Caudate nucleus (tissue), 63 donors: ENCODE measurements at places on chromosomes 6 and 20.

DNA sequence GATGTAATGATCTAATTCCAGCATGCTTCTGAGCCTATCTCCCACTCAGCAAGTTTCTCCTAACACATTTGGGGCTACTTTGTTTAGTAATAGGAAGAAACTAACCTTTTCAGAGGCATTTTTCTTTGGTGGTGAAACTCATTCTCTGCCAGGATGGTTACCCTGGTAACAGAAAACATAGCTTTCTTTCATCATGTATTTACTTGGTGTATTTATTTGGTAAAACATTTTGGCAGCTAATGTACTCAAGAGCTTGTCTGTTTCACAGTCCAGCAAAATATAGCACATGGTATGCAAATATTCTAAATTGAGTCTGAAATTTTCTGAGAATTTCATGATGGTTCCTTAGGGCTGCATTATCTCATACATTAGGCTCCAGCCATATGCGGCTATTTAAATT lies 100.0 kb downstream of the SLC35B3 start:
- no peak for DNase-seq

- DNase-seq = no peak
Observed at GRCh38 chr6:11043378-11043960, 636 bp downstream of the ELOVL2 start.

DNA sequence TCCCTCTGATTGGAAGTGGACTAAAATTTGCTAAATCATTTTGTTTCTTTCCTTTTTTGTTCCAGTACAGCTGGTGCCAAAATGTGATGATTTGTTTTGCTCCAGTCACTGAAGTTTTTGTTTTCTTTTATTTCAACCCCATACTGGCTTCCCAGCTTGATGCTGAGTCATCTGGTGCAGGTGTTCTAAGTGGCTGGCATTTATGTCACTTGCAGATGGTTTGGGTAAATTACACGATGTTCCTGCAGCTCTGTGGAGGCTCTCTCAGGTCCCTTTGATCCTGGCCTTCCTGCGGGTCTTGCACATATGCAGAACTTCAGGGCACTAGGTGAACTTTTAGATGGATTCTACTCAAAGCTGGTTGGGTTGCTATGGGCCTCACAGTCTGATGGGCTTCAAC lies 577.7 kb downstream of the HAO1 start:
- DNase-seq = no peak

DNA sequence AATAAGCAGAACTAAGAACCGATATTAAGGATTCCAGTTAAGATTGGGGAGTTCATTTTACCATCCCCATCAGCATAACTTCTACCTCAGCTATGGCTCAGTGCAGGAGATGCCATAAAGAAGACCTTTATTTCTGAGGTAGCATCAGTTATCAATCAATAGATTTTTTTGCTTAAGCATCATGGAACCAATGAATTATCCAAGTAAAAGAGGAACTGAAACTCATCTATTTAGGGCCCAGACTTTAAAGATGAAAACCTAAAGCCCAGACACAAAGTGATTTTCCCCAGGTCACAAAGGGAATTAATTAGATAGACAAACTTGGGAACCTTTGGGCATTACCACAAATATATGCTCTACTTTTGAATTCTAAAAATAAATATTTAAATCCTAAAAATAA lies 59.2 kb upstream of the TINAG start:
- DNase-seq = no peak

GRCh38 chr20:25863536-25864325 lies 167.1 kb upstream of the ZNF337 start:
- DNase-seq = no peak

GRCh38 chr6:84141521-84141920 lies 85.9 kb downstream of the CEP162 start:
- no peak for DNase-seq

GRCh38 chr20:62804627-62805154 lies at the start of gene OGFR:
OGFR (plus strand) TSS chr20:62804835; CDS start chr20:62804860, 25 bp downstream.
- DNase-seq = no peak

DNA sequence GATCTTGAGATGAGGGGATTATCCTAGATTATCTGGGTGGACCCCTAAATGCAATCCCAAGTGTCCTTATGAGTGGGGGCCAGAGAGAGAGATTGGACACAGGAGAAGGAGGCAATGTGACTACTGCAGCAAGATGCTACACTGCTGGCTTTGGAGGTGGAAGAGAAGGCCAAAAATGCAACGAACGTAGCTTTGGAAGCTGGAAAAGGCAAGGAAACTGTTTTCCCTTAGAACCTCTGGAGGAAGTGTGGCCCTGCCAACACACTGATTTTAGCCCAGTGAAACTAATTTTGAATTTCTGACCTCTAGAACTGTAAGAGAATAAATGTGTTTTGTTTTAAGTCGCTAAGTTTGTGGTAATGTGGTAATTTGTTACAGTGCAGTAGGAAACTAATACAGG lies 15.7 kb downstream of the PPARD start:
- no peak for DNase-seq

- DNase-seq = no peak
Observed at GRCh38 chr6:129370268-129370916, 339.6 kb downstream of the ARHGAP18 start.

DNA sequence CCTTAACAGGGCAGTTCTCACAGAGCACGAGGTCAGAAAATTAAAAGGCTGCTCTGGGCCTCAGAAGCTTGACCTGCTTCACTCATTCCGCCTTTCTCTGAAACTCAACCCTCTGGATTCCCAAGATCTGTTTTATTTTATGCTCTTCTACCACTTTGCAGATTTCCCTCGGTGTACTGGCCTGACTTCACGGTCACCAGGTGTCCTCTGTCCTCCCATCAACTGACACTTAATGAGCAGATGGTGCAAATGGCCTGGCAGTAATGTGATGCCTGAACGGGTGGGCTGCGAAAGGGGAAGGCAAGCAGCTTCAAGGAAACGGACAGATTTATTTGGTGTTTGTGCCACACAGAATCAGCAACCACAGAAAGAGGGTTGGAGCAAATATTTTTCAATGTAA lies 169.7 kb upstream of the TFAP2D start:
- DNase-seq = no peak

DNA sequence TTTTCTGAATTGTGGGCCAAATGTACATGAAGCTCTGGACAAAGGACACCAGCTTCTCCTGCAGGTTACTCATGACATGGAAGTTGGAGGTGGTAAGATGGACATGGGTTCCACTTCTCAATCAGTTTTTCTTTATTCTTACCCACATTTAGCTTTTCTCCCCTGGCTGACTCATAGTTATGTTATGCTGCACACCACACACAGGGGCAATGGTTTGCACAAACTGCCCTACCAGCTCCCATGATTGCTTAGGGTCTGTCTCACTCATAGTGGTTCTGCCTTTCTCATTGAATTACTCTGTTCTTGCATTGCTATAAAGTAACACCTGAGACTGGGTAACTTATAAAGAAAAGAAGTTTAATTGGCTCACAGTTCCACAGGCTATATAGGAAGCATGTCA lies 4.5 kb upstream of the CD109 start:
- DNase-seq = no peak

GRCh38 chr20:5100684-5101347 lies 18.9 kb downstream of the PCNA start:
- peak; percentile 57 for DNase-seq
